CD4-positive, alpha-beta T cell treated with Interleukin-15 for 4 hours (primary cell): ENCODE measurements at places on chromosomes 3 and 15.

- DNase-seq, result peak; percentile 10
Measured at GRCh38 chr3:72343078-72343477, 505.2 kb downstream of the SHQ1 start.

GRCh38 chr15:60480149-60480548, 1.2 kb upstream of the ICE2 start:
- peak; percentile 1 for DNase-seq

DNA sequence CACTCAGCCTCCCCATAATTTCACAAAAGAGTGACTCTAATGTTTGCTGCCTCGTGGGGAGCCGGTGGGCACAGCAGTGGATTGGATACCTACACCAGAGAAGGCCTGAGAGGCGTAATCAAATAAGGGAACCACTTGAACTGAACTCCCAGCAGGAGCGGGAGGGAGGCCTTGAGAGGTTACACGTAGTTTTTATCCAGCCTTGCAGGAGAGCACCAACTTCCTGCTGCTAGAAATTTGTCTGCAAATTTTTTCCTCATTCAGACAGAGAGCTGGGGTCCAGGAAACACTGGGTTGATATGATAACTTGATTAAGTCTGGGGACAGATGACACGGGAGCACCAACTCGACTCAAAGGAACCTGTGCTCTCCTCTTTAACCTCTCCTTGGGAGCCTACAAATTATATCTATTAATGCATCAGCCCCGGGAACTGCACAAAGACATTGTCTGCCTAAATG, 69.8 kb downstream of the HES1 start:
- no peak for DNase-seq

- no peak for DNase-seq
Measured at GRCh38 chr3:123776071-123776782, 107.9 kb downstream of the MYLK start.

- DNase-seq, result no peak
Measured at GRCh38 chr15:73925848-73926218, 429 bp upstream of the LOXL1 start.

DNA sequence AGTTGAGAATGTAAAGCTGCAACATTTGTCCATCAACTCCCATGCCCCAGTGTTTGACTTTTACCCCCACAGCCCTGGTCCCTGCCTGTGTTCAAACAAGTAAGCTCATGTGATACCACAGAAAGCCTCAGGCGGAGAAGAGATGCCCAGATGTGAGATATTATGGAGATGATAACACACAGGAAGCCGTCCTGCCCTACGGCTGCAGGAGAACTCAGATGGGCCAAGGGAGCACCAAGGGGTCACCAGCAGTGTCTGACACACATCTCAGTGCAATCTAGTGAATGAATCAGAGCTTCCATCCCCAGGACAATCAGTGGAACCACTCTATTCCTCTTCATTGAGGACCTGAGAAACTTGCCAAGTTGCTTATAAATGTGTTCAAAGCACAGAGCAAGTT, 14.0 kb upstream of the SPINK8 start:
- no peak for DNase-seq

DNA sequence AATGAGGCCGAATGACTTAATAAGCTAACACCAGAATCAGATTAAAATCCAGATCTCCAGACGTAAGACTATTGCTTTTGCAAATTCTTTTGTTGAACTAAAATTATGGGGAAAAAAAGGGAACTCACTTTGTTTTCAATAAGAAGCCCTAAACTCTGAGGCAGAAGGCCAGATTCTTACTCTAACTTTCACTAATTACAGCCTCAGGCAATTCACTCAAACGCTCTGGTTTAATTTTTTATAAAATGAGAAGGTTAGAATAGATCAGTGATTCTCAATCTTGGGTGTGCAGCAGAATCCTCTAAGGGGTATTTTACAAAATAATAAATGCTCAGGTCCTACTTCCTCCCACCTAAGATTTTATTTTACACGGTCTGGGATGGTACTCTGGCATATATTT, 38.1 kb downstream of the C3orf70 start:
- no peak for DNase-seq

DNA sequence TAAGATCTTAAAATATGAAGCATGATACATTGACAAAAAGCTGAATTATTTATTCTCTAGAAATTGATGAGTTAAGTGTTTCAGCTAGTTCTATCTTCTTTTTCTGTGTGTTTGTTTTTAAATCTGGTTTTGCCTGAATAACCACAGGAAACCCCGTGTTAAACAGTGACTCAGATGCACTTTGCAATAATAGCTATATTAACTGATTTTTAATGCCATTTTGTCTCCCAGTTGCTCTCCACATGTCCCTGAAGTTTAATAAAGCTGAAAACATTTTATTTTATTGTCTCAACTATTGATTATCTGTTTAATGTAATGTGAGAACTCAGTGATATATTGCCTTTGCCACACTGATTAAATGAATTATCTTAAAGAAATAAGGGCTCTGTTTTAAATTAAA, 42.8 kb upstream of the ROBO1 start:
- DNase-seq, result no peak

DNA sequence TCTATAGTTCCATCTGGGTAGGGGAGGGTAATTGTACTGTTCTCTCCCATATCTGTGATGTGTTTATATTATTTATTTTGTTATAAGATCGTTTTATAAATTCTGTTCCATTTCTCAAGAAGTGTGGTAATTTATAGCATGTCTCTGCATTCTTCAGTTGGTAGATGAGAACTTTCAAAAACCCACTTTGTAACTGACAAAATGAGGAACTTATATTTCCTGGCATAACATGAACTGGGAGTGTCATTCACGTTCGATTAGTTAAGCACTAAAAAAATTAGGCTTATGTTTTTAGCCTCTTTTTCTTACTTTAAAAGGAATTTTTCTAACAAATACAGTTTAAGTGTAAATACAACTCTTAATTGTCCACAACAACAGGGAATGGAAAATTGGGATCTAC, 230.8 kb downstream of the CGGBP1 start:
- no peak for DNase-seq

DNA sequence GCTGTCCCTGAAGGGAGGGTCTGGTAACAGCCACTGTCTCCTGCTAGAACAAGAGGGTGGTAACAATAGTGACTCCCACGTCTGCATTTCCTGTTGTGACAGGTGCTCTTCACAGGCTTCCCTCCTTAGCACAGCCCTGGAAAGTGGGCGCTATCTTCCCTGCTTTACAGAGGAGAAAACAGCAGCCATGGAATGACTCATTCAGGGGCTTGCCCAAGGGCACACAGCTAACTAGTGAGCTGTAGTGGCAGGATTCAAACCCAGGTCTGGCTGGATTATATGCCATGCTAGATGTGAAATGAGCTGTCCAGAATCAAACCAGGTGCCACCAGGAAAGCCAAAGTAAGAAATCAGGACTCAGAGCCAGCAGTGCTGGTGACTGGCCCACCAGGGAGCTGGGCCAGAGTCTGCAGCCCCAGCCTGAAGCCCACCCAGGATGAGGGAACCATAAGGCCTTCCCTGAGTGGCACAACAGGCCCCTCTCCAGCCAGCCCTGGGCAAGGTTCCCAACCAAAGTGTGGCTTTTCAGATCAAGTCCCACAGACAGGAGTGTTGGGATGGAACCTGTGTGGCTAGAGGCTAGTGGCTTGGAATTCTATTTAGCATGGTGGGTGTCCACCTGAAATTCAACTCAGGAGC, 102.4 kb downstream of the ETFA start:
- DNase-seq, result no peak

- DNase-seq, result no peak
Measured at GRCh38 chr3:27423463-27423862, 54.3 kb upstream of the NEK10 start.

GRCh38 chr3:86958534-86958933, 32.4 kb downstream of the VGLL3 start:
- no peak for DNase-seq

GRCh38 chr3:65993134-65993900, 45.4 kb downstream of the MAGI1 start:
- no peak for DNase-seq

GRCh38 chr3:13200946-13201345, 127.7 kb upstream of the IQSEC1 start:
- no peak for DNase-seq

- no peak for DNase-seq
Measured at GRCh38 chr15:41775651-41776050, 1.4 kb downstream of the MAPKBP1 start.

GRCh38 chr3:53137221-53137620, 7.0 kb upstream of the RFT1 start:
- no peak for DNase-seq

DNA sequence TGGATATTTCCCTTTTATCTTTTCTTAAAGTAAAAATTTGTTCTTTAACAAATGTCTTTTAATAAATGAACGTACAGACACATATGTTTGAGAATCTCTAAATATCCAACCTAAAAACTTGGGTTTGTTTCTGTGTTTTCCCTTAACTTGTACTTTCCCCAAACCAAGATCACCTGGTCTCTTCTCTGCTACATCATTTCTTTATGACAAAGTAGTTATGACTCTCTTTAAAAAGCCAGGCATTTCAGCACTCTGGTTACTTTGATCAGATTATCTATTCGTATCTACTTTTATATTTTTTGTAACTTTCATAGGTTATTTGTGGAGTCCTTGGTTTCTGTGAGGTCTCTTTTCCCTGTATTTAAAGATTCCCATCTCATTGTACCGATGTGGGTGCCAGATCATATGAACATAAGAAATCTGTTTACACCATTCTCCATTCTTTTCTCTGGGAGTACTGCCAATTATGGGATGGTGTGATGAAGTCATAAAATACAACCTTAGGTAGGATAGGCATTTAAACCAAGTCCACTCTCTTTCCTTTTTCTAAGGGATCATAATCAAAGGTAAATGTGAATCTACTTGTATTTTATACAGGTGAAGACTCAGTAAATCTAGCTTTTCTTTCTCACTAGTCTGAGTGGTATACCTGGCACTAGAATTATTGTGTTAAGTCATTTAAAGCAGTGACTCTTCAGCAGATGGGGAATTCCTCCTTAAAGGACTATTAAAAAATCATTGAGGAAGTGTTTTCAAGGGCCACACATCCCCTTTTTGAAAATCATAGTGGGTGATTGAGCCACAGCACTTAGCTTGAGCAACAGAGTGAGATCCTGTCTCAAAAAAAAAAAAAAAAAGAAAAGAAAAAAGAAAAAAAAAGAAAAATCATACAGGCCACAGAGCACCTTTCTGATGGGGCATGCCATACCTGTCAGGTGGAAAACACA, 12.4 kb upstream of the NFKBIZ start:
- DNase-seq, result no peak

DNA sequence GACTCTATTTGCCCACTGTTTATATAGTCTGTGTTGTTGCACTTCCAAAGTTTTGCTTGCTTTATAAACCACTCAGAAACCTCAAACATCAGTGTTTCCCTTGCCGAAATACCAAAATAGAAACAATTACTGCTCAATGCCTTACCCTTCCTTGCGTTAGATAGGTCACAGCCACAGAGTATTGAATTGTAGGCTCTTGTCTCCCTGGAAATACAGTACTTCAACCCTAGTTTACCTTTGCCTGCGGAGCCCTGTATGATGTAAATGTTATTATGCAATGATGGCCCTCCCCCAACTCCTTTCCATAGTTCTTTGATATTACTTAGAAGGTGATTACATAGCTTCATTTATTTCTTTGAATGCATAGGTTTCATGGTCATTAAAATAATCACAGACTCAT, 44.2 kb downstream of the SOX2 start:
- no peak for DNase-seq

GRCh38 chr3:148845756-148846395, 18.3 kb downstream of the CPB1 start:
- no peak for DNase-seq

- DNase-seq, result no peak
Measured at GRCh38 chr3:7015683-7016440, 154.9 kb downstream of the GRM7 start.

GRCh38 chr15:89461386-89461785, 35.0 kb downstream of the RHCG start:
- no peak for DNase-seq

DNA sequence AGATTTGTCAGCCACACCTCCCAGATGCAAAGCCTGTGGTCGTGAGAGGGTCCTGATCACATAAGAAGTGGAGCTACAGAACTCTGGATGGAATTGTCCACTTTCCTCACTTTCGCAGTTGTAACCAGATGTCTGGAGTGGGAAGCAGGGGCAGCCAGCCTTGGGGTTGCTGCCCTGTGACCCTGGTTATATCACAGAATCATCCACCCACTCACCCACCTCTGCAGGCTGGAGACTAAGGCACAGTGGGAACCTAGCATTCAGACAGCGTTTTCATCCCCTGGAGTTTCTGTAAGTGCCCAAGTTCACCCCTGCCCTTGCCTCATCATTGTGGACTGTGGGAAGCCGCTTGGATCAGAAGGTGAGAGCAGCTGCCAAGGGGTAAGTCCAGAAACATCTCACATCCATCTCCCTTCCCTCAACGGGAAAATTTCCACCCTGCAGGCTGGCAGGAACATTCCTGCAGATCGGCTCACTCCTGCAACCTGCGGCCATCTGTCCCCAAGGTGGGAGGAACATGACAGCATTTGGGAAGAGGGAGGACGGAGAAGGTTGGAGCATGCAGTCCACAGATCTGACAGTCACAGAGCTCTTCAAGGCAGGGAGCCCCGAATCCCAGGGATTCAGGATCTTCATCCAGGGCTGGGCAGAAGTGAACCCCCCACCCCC, 2.9 kb upstream of the IQSEC1 start:
- no peak for DNase-seq

DNA sequence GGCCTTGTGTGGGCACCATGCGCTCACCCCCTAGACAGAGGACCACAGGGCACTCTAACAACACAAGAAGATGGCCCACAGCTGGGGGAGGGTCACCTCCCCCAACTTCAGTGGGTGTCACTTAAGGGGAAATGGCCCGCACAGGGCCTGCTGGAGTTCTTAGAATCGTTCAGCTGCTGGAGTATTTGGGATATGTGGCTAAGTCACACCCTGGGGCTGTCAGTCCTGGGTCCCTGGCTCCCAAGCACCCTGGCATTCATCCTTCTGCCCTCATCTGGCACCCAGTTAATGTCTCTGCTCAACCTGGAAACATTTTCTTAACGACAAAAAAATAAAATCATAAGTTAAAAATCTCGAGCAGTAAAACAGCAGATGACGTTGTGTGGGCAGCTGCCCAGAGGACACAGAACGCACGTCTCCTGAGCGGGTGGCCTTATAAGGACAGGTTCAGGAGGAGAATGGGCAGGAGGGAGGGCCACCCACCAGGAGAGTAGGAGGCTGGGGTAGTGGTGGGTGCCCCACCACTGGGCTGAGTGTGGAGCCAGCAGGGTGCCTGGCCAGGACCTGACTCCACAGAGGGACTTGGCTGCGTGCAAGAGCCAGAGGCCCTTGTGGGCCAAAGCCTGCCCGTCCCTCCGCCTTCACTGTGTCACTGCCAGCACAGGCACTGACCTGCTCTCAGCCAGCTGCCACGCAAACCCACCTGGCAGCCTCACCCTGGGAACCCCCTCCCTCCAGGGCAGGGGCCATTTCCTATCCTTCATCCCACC, 11.5 kb downstream of the KBTBD13 start:
- DNase-seq, result no peak
